ENCODE measurements at places on chromosomes 2 and 18.
A peak's percentile ranks its signal among the peaks of the same experiment; 100 is the strongest.

- DNase-seq, result no peak
These were observed 134.8 kb upstream of the AGAP1 start for GRCh38 chr2:235358981-235359471.

DNA sequence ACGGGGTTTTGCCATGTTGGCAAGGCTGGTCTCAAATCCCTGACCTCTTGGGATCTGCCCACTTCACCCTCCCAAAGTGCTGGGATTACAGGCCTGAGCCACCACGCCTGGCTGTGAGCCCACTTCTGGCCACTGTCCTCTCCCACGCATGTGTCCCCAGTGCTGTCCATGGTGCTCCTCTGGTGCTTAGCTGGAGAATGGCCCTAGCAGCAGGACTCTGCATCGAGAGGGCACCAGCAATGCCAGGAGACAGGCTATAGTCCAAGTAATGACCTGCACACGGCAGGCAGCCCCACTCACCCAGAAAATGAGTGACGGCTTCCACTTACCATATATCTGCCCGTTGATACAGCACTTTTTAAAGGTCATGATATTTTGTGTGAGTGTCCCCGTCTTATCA lies 66.3 kb upstream of the NARS1 start:
- DNase-seq, result no peak

- no peak for DNase-seq
These were observed 243.0 kb upstream of the CHST9 start for GRCh38 chr18:27428120-27428519.

DNA sequence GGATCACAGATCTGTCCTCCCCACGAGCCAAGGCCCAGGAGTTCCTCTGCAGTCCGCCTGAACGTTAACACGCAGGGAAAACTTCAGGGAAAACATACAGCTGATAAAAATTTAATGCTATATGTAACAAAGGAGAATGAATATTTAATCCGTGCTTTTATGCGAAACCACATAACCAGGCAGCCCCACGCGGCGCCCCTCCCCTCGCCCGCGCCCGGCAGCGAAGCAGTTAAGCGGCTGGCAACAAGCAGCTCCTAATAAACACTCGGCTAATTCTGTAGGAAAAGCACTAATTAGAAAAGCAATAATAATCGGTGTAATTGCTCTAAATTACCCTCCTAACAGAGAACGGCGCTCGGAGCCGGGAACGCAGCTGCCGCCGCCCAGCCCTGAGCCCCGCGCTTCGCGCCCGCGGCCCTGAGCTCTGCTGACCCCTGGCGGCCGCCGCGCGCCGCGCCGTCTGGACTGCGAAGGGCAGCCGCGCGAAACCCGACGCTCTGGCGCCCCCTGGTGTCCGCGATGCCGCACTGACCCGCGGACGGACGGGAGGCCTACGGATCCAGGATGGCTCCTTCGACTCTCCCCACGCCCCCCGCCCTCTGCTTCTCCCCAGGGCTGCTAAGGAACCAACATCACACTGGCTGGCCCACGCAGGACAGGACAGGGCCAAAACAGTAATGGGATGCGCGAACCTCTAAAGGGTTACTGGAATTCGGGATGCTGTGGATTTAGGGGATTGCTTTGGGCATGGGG lies 181.4 kb downstream of the SMAD2 start:
- peak; percentile 79 for DNase-seq

GRCh38 chr2:209976698-209977385 lies 25.6 kb upstream of the RPE start:
- no peak for DNase-seq

DNA sequence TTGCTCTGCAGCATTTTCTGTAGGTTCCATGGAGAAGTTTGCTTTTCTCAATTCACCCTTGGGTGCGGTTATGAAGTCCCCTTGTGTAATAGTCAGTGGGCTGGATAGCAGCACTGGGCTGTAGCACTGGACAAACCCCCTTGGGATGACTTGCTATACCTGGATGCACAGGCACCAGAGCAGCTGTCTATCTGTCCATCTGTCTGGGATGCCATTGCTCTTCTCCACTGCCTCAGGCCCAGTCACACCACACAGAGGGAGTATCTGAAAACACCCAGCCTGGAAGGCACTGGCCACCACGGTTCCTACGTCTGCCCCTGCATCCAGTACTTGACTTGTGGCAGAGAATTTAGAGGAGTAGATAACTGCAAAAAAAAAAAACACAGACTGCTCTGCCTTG lies 254.5 kb downstream of the TFCP2L1 start:
- DNase-seq, result no peak

GRCh38 chr18:36322408-36322728 lies 24.9 kb downstream of the FHOD3 start:
- DNase-seq, result no peak

DNA sequence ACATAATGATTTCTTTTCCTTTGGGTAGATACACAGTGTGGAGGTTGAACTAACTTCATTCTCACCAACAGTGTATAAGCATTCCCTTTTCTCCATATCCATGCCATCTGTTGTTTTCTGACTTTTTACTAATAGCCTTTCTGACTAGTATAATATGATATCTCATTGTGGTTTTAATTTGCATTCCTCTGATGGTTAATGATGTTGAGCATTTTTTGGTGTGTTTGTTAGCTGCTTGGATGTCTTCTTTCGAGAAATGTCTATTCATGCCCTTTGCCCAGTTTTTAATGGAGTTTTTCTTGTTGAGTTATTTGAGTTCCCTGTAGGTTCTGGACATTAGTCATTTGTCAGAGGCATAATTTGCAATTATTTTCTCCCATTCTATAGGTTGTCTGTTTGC lies 59.8 kb downstream of the MARCHF4 start:
- no peak for DNase-seq

DNA sequence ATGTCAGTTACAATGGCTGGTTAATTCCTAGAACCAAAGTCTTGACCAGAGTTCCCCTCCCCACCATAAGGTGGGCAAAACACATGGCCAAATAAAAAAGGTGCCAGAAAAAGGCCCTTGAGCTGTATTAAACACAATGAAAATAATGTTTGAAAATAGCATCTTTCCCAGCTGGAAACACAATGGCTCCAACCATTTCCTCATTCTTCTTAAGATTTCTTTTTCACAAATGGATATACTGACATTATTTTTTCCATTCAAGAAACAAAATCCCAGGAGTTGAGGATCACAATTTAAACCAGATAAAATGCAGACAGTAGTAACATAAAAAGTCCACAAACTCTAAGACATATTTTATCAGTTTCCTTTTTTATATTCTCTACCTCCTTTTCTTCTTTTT lies 143.8 kb downstream of the EXOC6B start:
- DNase-seq, result no peak

- no peak for DNase-seq
These were observed 416.2 kb upstream of the LYPD1 start for GRCh38 chr2:133086176-133086575.

DNA sequence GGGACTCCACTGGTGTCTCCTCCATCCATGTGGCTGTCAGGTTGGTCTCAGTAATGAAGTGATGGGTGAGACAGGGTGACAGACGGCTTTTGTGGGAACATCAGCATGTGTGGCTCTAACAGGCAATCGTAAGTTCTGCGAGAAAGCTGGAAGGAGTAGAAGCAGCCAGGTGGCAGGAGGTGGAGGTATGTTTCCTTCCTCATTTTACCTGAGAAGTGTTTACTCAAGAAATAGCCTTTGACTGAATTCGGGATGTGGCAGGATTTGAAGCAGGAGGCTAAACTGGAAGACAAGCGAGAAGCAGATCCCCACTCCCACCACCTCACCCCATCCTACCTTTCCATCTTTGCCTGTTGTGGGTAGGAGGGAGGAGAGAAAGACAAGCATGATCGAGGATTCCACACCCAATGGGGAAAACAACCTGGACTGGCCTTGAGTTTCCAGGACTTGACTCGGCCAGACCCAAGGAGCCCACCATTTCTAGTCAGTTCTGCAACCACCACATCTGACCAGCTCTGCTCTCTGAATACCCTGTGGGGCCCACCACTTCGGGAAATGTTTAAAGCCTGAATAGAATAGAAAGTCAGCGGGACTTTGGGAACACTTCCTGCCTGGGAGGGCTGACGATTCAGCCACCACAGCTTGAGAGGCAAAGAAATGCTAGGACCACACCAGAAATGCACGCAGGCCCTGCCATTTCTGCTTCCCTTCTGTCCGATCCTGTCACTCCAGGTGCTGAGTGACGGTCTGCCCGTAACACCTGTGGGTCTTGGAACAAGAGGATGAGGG lies 1.2 kb downstream of the ABCG8 start:
- DNase-seq, result no peak

- no peak for DNase-seq
These were observed 182.6 kb downstream of the DCDC2C start for GRCh38 chr2:3885629-3886628.

GRCh38 chr2:228048838-228049490 lies 132.5 kb downstream of the SPHKAP start:
- DNase-seq, result no peak

DNA sequence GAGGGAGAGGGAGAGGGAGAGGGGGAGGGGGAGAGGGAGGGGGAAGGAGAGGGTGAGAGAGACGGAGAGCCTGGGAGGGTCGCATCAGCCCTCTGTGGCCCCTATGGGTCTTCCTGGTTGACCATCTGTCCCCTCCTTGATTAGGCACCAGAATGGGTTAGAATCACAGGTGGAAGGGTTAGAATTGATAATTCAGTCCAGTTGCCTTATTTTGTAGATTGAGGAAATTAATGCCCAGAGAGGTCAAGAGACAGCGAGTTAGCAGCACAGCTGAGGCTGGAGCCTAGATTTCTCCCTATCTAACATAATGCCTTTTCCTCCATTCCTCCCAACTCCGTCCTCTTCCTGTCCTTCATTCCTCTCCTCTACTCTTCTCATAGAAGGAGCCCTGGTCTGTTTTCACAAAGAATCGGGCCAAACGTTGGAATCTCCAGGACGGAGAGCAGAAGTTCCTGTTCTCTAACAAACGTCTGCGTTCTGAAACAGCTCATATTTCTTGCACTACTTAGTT lies 338 bp upstream of the THUMPD2 start:
- DNase-seq, result no peak

DNA sequence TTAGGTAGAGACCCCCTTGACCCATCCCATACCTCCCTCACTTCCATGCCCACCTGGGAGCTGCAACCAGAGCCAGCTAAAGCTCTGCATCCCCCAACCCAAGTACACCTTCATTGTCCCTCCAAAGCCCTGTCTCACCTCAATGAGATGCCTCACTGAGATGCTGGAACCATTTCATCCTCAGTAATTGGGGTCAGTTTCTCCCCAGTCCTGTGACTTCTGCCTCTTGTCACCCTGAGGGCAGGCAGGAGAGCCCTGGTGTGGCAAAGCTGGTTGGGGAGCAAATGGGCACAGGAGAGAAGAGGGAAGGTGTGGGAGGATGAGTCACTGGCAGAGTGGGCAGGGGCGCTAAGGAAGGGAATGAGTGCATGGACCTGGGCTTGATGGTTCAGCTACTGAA lies 27.9 kb upstream of the NT5DC4 start:
- no peak for DNase-seq

GRCh38 chr2:231674587-231675338 lies 33.6 kb upstream of the PTMA start:
- DNase-seq, result peak; percentile 45

DNA sequence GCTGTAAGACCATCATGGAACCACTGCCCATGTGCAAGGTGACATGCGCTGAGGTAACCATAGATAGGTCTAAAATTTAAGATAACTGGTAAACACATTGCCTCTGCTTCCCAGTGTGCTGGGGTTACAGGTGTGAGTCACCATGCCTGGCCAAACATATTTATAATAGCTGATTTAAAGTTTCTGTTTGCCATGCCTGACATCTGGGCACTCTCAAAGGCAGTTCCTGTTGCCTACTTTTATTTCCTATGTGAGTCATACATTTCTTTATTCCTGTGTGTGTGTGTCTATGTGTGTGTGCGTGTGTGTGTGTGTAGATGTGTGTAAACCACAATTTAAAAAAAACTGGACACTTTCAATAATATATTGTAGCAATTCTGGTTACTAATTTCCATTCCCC lies 415.2 kb upstream of the NETO1 start:
- DNase-seq, result no peak

GRCh38 chr2:18551169-18551568 lies 9.3 kb downstream of the RDH14 start:
- no peak for DNase-seq

GRCh38 chr2:129766374-129766993 lies 213.0 kb upstream of the RAB6C start:
- no peak for DNase-seq

GRCh38 chr2:240454106-240454901 lies 18.8 kb downstream of the GPC1 start:
- DNase-seq, result no peak

- DNase-seq, result no peak
These were observed 405.0 kb downstream of the XIRP2 start for GRCh38 chr2:167293172-167293781.

GRCh38 chr2:88212251-88212790 lies 42.2 kb downstream of the THNSL2 start:
- DNase-seq, result no peak

- no peak for DNase-seq
These were observed 406.1 kb upstream of the NRP2 start for GRCh38 chr2:205276116-205276777.

DNA sequence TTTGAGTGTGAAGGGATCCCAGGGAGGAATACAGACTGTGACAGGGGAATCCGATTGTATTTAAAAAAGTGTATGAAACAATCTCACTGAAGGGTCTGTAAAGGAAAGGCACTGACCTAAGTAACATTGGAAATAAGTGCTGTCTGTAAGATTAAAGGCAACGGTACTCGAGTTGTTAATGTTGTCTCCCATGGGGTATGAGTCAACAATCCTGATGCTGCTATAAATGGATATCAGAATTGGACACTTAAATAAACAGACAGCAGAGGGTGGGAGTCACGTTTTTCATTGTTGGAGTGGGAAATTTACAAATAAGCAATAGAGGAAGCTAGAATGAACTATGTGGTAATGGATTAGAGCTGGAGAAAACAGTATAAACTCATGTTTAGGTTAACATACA lies 452.4 kb upstream of the RGPD4 start:
- DNase-seq, result no peak

DNA sequence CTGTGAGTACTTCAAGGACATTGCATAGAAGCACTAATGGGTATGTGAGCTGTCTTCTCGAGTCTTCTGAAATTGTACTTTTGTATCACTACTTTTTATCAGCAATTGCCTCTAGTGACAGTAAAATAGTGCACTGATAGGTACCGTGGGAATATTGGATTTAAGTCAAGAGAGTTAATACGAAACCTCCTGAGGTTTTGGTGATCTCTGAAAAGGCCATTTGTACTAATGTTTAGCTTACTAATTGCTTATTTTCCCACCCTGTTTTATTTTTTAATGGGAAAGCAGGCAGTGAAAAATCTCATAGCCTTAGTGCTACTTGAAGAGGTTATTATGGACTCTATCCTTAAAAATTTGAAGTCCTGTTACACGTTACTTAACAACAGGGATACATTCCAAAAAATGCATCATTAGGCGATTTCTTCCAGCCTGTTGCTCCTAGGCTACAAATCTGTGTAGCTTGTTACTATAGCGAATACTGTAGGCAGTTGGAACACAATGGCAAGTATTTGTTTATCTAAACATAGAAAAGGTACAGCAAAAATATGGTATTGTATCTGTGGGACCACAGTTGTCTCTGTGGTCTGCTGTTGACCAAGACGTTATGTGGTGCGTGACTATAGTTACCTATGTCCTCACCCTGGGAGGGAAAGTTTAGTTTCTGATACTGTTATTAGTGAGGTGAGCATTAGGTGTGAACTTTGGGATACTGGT lies 65.9 kb downstream of the CAB39 start:
- no peak for DNase-seq

Measured in stimulated activated CD4-positive, alpha-beta T cell treated with anti-CD3 and anti-CD28 coated beads, Interleukin-15, amount 100 ng/mL, for 1 hour (primary cell).